ENCODE measurements at places on chromosomes 11 and 22.

GRCh38 chr11:128487978-128488377 lies 99.4 kb downstream of the ETS1 start:
- no peak for DNase-seq

DNA sequence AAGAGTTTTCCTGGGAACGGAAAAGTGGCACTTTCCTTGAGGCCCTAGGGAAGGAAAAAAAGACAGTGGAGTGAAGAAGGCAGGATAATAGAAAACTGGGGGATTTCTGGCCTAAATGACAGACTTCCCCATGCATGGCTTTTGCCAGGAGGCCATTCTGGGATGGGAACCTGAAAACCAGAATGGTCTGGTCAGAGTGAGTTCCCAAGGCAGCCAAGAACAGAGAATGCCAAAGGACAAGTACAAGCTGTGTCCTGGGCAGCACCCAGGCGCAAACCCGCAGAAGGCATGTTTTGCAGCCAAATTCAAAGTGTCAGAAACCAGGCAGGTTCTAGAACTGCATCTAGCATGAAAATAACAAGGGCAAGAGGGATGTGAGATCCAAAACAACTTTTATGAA lies 162.4 kb downstream of the SPON1 start:
- no peak for DNase-seq

DNA sequence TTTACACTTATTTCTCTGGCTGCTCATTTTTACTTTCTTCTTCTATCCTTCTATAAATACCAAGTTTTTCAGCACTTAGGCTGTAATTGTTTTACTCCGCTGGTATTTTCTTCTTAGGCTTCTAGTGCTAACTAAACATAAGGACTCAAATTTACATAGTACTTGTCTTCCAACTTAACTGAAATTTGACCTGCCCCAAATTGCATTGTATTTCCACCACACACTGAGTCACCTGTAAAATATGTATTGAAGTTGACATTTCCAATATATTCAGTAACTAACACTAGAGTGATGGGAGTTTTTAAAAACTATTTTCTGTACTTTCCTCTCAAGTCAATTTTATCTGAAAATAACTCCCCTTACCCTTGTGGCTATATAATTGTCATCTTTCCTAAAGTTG lies 1794.1 kb upstream of the RAG2 start:
- DNase-seq: no peak

- DNase-seq: no peak
Observed at GRCh38 chr11:44219830-44220796, 89.8 kb downstream of the ALX4 start.

- no peak for DNase-seq
Observed at GRCh38 chr11:9362393-9362863, 22.0 kb upstream of the IPO7 start.

DNA sequence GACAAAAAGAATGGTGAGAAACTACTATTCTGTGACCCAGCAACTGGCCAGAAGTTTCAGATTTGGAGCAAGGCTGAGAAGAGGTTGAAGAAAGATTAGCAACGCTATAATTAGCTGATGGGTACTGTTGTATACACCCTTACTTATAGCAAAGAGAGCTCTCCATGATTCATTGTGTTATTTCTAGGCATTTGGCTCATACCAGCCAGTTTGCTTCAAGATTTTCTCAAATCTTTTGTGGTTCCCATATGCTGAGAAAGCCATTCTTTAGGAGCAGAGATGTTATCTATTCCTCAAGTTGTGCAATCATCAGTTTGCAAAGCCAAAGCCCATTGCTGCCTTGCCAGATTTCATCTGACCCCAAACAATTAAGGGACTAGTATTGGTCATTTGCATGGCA lies 179.4 kb downstream of the ETS1 start:
- no peak for DNase-seq

DNA sequence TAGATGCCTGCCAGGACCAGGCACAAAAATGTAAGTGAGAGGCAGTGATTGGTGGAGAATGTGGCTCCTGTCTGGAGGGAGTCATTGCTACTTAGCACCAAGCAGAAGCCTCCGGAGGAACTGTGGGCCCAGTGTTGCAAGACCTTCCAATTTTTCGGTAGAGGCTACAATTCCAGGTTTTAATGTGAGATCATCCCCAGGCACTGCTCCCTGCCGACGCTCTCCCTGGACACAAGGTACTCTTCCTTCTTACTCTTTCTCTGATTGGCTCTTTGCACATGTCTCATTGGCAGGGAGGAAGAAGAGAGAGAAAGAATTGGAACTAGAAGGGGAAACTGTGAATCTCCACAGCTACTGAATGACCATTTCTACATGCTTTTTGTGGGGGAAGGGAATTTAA lies 53.7 kb upstream of the EP300 start:
- no peak for DNase-seq

- DNase-seq: no peak
Observed at GRCh38 chr11:101436511-101437142, 147.2 kb downstream of the TRPC6 start.

- DNase-seq: no peak
Observed at GRCh38 chr11:76152086-76152681, 54.1 kb downstream of the WNT11 start.

DNA sequence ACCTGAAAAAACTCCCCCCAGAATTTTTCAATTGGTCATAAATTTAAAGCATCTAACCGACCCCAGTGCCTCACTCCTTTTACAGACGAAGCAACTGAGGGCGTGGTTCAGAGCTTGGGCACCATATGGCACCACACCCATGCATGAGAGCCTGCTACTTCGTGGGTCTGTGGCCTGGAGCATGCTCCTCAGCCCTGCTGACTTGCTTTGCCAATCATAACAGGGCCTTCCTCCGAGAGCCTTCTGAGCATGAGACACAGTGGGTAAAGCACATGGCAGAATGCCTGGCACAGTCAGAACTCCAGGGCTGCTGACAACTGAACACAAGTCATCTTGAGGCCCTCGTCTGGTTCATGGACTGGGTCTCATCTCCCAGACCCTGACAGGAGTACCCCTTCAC lies 33.3 kb downstream of the HIRA start:
- DNase-seq: no peak

- DNase-seq: no peak
Observed at GRCh38 chr22:21446128-21446826, 20.9 kb upstream of the TMEM191C start.

DNA sequence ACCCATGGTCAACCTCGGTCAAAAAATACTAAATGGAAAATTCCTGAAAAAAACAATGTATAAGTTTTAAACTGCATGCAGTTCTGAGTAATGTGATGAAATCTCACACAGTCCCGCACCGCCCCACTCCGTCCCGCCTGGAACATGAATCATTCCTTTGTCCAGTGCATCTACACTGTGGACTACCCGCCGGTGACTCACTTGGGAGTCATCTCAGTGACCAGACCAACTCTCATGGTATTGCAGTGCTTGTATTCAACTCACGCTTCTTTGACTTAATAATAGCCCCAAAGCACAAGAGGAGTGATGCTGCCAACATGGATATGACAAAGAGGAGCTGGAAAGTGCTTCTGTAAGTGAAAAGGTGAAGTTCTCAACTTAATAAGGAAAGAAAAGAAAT lies 48.8 kb downstream of the ARHGAP32 start:
- DNase-seq: no peak

DNA sequence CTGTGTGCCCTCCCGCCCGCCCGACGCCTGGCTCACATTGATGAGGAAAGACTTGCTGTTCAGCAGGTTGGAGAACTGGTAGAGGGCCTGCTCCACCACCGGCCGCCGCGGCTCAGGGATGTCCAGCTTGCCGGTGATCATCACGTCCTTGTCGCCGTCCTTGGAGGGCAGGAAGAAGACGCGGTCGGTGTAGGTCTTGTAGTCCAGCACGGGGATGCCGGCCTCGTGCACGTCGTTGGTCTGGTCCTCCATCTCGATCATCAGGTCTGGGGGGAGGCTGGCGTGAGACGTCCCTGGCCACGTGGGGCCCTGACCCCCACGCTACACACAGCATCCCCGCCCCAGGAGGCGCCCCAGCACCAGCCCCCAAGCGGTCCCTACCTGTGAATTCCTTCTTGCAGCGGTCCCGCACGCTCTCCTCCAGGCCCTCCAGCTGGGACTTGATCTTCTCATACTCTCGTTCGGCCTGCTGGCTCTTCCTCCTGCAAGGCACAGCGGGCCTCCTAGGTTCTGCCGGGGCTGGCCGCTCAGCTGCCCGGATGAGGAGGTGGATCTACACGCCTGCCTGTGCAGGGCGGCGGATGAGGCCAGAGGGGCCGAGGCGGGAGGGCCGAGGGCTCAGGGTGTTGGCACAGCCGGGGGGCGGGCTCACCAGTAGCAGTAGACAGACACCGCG lies 10.7 kb upstream of the MAPK11 start:
- no peak for DNase-seq

Data from NCI-H2107 (cell line).